Stimulated activated CD4-positive, alpha-beta T cell treated with anti-CD3 and anti-CD28 coated beads, Interleukin-15, amount 100 ng/mL, for 1 hour (primary cell): ENCODE measurements at places on chromosomes 5 and 9.

- no peak for DNase-seq
Observed at GRCh38 chr5:166649676-166650075, 1641.8 kb upstream of the WWC1 start.

DNA sequence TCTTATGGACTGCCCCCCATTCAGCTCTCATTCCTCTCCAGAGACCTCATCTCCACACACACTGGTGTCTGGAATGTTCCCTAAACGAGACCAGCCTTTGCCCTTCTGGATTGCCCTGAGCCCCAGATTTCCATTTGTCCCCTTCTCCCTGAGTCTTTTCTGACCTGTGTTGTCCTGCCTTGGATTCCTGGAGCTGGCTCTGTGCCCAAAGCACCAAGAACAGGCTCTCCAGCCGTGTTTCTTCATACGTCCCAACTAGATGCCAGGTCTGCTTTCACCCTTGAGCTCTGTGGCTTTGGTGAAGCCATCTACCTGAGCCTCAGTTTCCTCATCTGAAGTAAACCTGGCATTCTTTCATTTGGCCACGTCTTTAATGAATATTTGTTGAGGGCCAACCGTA, 6.3 kb downstream of the CCDC180 start:
- DNase-seq = no peak

- no peak for DNase-seq
Observed at GRCh38 chr5:17257705-17258273, 40.4 kb downstream of the BASP1 start.

DNA sequence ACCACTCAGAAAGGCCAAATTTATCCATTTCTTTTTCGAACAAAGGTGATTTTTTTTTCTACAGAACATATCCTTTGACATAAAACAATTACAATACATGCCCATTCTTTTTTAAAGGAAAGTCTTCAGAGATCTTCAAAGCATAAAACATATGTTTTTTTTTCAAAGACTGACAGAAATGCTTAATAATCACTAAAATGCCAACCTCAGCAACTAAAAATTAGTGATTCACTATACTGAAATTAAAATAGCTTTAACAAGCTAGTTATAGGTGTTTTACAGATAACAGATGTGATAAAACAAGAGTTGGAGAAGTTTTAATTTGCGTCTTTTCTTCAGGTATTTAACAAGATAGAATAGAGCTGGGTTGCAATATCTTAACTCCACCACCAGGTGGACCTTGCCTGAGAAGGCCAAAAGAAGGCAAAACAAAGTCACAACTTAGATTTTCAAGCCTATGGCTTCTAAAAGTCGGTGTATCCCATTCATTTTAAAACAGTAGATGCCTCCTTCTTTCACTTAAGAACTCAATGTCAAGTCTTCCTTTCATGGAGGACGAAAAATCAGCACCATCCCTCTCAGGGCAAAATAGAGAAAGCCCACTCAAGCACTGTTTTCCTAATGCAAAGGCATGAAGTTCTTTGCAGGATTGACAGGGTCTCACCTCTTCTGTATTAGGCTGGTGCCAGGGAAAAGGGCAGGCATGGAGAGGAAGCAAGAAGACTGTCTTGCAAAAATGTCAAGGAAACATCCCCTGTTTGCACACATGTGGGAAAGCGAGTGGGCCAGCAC, 31.1 kb upstream of the CPLX2 start:
- no peak for DNase-seq

GRCh38 chr9:99154356-99154755, 49.4 kb downstream of the TGFBR1 start:
- DNase-seq = no peak

GRCh38 chr5:142783601-142784341, 13.6 kb downstream of the ARHGAP26 start:
- DNase-seq = no peak

DNA sequence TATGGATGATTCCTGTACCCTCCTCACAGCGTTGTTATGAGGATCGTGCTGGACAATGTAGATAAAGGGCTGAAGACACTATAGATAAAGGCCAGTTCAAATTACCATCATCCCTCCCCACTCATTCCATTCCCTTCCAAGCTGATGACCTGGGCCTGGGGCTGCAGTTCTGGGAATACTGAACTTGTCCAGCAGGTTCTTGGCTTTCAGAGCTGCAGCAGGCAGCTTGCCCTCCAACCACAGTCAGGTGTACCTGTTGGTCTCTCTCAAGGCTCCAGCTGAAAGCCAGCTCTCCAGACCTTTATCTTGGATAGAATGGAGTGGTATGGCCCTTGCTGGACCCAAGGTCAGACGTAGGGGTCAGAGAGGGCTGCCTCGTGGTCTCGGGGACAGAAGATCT, 92.5 kb downstream of the PCDH1 start:
- DNase-seq = no peak

DNA sequence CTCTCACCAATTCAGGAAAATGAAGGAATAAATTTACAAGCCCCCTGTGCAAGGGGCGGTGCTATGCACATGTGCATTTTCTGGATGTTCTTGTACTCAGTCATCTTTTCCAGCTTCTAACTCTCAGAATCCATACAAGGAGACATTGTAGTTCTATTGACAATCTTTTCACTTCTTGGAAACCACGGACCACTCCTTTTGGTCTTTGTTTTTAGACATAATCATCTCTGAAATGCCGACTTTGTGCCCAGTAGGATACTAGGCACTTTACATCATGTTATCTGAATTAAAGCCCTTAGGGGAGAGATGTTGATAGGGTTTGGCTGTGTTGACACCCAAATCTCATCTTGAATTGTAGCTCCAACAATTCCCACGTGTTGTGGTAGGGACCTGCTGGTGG, 322.6 kb upstream of the WWC1 start:
- no peak for DNase-seq

DNA sequence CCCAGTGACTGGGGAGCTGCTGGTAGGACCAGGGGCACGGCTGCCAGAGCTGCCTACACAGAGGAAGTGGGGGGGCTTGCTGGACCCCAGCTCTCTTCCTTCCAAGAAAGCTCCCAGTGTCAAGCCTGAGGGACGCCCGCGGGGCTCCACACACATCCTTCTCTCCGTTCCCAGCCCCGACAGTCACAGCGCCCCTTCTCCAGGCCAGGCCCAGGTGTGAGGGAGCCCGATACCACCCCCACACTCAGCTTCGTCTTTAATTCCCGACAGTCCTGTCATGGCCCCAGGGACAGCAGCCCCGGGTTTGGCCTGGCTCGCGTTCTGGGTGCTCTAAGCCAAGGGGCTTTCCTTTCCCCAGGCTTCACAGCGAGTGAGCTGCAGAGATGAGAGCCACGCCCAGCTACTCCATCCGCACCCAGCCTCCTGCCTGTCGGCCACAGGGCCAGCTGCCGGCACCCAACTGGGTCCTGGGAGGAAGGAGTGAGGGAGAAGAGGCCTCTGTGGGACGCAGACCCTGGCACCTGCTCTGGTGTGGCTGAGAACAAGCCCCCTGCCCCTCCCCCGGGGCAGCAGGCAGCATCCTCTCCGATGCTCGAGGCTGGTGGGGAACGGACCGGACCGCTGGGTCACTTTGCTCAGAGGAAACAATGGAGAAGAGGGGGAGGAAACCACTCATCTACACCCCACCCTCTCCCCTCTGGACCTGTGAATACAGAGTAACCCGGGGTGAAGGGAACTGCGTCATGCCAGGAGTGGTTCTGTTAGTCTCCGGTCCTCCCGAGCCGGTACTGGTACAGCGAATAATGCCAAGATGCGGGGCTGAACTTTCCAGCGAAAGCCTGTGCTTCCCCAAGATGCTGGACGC, 53.9 kb upstream of the PHYKPL start:
- DNase-seq = no peak

DNA sequence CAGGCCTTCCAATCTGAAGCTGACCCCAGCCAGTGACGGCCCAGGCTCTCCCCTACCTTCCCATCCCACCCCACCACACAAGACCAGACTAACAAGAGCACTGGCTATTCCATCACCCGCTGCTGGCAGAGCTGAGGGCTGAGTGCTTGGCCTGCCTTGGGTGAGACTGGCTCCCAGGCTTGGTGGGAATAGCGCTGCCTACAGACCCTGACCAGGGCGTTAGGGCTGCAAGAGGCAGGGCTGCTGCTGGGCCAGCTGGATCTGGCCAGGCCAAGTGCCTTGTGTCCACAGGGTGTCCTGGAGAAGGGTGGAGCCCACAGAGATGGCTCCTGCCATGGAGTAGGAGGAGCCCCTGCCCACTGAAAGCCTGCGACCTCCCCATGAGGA, 31.6 kb upstream of the ANGPTL2 start:
- no peak for DNase-seq

- DNase-seq = no peak
Observed at GRCh38 chr9:5778805-5779204, 54.1 kb downstream of the ERMP1 start.

GRCh38 chr9:93186215-93186945, 2.4 kb downstream of the WNK2 start:
- no peak for DNase-seq

DNA sequence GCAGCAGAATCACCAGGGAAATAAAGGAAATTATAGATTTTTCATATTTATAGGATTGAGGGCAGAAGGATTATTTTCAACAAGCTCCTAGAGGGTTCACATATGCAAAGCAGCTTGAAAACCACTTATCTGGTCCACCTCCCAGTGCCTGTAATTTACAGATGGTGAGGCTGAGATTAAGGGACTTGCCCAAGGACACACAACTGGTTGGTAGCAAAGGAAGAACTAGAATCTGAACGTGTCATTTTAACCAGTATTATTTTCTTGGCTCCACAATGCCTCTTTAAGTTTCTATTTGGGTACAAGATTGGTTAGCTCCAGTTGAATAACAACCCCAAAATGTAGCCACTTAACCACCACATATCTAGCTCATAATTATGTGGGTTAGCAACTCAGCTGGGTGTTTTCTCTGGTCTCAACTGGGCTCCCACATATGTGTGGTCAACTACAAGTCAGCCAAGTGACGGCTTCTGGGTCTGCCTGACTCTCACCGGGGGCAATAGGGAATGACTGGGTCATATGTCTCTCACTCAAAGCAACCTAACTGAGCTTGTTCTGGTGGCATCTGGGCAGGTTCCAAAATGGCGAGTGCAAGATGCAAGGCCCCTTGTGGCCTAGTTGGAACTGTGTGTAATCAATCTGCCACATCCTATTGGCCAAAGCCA, 127.7 kb downstream of the ZDHHC21 start:
- DNase-seq = no peak

DNA sequence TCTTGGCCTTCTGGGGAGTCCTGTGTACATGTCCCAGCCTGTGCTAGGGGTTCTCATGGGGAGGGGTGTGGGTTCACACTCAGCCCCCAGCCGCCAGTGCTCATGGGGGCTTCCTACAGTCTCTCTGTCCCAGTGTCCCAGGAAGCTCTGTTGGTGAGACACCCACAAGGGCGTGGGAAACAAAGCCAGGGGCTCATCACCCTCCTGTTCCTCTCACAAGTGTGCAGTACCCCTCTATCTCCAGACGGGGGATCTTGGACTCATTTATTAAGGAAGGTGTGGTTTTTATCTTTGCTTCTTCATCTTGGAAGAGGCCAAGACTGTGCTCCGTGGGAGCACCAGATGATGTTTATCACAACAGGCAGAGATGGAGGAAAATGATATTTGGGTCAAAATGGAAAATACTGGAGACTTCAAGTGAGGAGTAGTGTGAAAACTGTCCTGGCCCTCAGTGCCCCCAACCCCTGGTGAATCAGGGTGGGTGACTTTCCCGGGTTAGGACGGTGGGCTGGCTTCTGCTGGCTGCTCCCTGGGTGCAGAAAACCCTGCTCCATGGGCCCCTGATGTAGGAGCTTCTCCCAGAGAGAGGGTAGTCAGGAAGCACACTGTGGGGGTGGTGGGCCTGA, 15.2 kb downstream of the TMEM171 start:
- DNase-seq = no peak

DNA sequence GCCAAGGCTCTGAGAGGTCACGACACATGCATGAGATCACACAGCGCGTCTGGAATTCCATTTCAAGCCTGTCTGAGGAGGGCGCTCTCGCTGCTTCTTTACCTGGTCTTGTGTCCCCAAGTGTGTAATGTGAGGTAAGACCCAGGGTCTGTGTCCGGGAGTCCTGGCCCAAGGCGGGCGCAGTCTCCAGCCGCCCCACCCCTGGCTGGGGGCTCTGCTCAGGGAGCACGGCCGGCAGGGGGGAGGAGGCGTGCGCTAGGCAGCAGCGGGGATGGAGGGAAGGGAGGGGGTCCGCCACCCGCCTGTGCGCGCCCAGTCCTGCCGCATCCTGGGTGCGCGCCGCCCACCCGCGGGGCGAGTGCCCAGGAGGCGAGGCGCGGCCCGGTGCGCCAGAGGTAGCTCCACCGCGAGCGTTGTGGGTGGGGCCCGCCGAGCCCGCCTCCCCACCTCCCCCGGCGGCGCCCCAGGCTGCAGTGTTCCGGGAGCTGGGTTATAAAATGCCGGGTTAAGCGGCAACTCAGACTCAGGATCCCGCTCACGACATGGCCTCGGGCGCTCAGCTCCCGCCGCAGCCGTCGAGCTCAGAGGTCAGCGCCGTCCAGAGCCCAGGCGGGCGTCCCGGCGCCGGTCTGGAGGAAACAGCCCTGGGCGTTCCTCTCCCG, at the start of gene CCNI2:
Gene CCNI2, plus strand, starts transcription at position 473 of the 662 bp plus-strand sequence. Its CDS starts 70 bp downstream, at position 543.
- peak; percentile 54 for DNase-seq

DNA sequence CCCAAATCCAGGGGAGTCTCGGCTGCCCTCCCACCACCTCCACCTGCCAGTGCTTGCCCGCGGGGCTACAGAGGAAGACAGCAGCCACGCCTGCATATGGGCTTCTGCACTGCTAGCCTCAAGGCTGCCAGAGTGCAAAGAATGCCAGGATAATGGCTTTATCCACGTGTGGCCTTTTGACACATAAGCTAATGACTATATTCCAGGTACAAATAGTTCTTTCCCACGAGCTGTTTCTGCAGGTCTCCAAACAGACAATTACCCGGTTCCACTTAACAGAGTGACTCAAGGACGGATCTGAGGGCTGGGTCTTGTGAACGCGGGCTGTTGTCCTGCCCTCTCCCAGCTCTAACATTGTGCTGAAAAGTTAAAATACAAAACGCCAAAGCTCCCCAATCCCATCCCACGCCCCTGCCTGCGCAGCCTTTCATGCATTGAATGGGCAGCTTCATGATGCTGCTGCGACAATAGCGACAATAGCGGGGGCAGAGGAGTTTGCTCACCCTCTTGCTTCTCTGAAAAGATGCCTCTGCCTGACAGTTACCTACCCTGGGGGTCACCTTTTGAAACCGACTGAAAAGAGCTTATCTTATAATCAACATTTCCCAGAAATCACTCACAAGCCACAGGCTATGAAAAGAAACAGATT, 39.1 kb upstream of the MSH3 start:
- no peak for DNase-seq

DNA sequence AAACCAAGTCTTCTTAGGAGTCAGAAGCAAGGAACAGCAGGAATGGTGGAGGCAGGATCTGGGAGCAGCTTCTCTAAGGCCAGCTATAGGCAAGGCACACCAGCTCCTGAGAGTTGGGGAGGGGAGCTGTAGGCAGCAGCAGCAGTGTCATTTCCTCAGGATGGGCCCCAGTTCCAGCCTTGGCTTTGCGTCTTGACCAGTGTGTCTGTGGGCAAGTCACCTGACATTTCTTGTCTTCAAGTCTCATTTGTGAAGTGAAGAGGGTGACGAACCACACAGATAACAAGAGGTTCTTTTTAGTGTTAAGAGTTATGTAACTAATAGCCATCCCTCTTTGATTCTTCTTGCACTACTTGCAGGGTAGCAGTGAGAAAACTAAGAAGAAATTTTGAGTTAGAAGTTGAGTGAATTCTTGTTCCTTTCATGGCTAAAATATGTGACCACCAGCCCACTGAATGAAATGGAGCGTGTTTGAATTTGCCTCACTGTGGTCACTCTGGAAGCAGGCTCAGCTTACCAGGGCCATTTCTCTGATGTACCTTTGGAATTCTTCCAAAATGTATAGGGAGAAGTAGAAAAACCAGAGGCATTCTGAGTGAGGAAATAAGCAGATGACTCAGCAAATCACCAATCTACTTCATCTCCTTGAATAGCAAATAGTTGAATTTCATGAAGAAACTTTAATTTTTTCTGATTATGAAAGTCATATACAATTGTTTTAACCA, 42.4 kb downstream of the RHOBTB3 start:
- no peak for DNase-seq
